Type B pancreatic cell (in vitro differentiated cells): ENCODE measurements at places on chromosomes 3 and 15. TPM values are rescaled to one million over a fixed set of nuclear protein-coding genes. Genes with fewer than 3 reads are reported as not detected.

GRCh38 chr15:33048255-33048654, 146.3 kb downstream of the FMN1 start:
- peaks cover 11% of the 10 kb centered on the region for H3K36me3 ChIP-seq
- no peak overlapping the region for H3K4me3 ChIP-seq
- no peak overlapping the region for H3K27ac ChIP-seq
- H3K27me3 ChIP-seq: no peaks in the 10 kb centered on the region

MAP6D1 gene
- total RNA-seq: 3.2 and 3.3 TPM in 2 replicates

MED12L gene
- 3.2 and 6.4 TPM in 2 replicates for total RNA-seq

DNA sequence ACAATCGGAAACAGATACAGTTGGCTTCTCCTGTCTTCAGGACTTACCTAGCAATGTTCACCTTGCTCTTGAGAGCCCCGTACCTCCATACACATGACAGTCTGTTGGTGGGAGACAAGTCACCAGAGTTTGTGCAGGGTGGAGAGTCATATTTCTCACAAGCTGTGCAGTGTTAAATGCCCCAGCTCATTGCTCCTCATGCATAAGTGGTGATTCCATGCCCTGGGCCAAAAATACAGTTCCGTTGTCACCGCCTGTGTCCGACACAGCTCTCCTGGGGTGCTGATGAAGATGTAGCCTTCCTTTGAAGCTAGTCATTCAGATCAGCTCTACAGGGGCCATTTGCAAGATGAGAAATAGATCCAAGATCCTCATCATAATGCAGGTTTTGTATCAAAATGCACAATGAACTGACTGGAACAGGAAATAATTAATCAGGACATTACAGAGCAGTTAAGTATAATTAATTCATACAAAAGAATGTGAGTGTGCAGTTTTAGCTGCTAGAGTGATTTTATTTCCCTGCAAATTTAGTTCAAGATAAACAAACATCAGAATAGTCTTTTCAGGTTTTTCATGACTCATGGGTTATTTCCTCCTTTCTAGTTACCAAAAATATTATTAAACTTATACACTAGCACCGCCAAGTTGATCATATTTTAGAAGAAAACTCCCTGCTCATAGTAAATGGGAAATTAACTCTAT, 66.5 kb downstream of the CD47 start:
- no peaks in the 10 kb centered on the region for H3K27me3 ChIP-seq
- H3K36me3 ChIP-seq: no peaks in the 10 kb centered on the region
- no peak for DNase-seq

GRCh38 chr3:150006794-150007193, 36.1 kb upstream of the PFN2 start:
- H3K27ac ChIP-seq: no peak overlapping the region
- no peaks in the 10 kb centered on the region for H3K27me3 ChIP-seq
- no peaks in the 10 kb centered on the region for H3K36me3 ChIP-seq
- no peak for DNase-seq

- peaks cover 11% of the 10 kb centered on the region for H3K27me3 ChIP-seq
- DNase-seq: no peak
- no peak overlapping the region for H3K4me3 ChIP-seq
- H3K36me3 ChIP-seq: peaks cover 22% of the 10 kb centered on the region
Observed at GRCh38 chr15:93040288-93041158, 48.5 kb downstream of the RGMA start.

DNA sequence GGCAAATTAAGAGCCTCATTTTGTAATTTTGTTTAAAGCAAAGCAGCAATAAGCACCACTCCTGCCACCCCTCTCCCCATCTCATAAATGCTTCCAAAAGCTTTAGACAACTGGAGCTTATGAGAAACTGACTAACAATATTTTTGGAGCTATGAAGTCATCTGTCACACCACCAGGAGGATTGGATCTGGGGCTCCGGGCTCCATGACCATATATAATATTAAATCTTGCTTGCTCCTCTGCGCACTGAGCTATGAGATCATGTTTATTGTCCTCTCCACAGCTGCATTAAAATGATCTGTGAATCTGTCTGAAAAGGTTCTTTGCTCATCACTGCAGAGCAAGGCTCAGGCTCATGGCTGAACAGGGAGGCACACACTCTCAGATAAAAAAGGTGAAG, 323.7 kb downstream of the ZNF621 start:
- no peak overlapping the region for H3K27ac ChIP-seq
- no peak overlapping the region for H3K4me3 ChIP-seq
- no peak for DNase-seq
- peaks cover 11% of the 10 kb centered on the region for H3K4me1 ChIP-seq
- H3K36me3 ChIP-seq: no peaks in the 10 kb centered on the region

FAIM gene
- total RNA-seq: 11.0 and 13.3 TPM in 2 replicates

DNA sequence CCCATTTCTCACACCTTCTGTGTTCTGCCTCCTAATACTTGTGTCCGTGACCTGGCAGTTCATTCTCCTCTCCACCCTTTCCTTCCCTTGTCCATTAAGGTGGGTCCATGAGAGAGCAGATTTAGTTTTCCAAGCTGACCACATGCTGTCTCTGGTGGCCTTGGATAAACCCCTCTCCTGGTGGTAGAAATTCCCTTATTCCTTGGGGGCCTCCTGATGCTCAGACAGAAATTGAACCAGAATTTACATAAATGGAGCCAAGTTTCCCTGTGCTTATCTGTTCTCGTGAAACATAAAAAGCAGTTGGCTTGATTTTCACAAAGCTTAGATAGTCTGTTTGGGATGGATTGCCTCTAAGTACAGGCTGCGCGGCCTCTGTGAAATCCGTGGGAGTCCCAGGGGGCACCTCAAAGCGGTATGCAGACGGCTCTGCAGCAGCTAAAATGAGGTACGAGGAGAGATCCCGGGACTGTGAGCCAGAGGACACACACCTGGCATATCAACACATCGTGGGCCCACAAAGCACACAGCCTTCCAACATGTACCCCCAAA, 101.0 kb upstream of the NMNAT3 start:
- H3K4me1 ChIP-seq: peaks cover 12% of the 10 kb centered on the region
- H3K27ac ChIP-seq: no peak overlapping the region
- no peak for DNase-seq
- H3K27me3 ChIP-seq: peaks cover 14% of the 10 kb centered on the region
- H3K4me3 ChIP-seq: no peak overlapping the region
- no peaks in the 10 kb centered on the region for H3K36me3 ChIP-seq

- peaks cover 17% of the 10 kb centered on the region for H3K4me1 ChIP-seq
- peaks cover 6% of the 10 kb centered on the region for H3K27me3 ChIP-seq
Observed at GRCh38 chr3:73661265-73661664, 36.5 kb upstream of the PDZRN3 start.

DNA sequence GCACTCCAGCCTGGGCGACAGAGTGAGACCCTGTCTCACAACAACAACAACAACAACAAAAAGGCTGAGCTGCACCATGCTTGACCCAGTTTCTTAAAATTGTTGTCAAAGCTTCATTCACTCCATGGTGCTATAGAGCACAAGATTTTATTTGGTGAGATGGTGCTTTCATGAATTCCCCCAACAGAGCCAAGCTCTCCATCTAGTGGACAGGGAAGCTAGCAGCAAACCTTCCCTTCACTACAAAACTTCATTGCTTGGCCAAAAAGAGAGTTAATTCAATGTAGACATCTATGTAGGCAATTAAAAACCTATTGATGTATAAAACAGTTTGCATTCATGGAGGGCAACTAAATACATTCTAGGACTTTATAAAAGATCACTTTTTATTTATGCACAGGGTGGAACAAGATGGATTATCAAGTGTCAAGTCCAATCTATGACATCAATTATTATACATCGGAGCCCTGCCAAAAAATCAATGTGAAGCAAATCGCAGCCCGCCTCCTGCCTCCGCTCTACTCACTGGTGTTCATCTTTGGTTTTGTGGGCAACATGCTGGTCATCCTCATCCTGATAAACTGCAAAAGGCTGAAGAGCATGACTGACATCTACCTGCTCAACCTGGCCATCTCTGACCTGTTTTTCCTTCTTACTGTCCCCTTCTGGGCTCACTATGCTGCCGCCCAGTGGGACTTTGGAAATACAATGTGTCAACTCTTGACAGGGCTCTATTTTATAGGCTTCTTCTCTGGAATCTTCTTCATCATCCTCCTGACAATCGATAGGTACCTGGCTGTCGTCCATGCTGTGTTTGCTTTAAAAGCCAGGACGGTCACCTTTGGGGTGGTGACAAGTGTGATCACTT, 2.0 kb downstream of the CCR5 start:
- no peaks in the 10 kb centered on the region for H3K36me3 ChIP-seq
- peaks cover 6% of the 10 kb centered on the region for H3K4me1 ChIP-seq
- DNase-seq: no peak
- no peak overlapping the region for H3K27ac ChIP-seq
- H3K27me3 ChIP-seq: peaks cover 48% of the 10 kb centered on the region

DNA sequence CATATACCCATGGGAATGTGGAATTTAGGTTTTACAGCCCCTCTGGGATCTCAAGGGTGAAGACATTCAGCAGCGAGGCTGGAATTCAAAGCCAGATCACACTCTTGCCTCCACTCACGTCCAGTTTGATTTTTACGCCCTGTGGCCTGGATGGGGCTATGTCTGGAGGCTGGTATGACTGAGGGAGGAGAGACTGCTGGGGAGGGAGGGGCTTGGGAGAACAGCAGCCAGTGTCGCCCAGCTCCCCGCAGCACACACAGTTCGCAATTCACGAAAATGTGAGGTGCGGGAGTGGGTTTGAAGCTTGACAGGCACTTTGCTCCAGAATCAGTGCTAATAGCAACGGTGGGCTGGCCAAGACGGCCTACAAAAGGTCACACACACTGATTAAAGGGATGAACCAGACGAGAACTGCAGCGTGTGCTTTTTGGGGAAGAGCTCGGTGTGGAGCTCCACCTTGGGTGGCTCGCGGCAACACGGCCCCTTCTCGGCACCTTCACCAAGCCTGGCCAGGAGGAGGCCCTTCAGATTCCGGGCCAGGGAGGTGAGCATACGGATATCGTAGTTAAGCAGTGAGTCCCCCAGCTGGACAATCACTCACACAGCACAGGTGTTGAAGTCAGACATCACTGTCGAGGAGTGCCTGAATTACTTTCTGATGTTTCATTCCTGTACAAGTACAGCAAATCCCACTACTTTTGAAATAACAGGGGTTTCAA, 16.4 kb downstream of the EHD4 start:
- peaks cover 9% of the 10 kb centered on the region for H3K36me3 ChIP-seq
- no peak overlapping the region for H3K27ac ChIP-seq
- H3K4me1 ChIP-seq: peaks cover 25% of the 10 kb centered on the region
- no peak for DNase-seq

DNA sequence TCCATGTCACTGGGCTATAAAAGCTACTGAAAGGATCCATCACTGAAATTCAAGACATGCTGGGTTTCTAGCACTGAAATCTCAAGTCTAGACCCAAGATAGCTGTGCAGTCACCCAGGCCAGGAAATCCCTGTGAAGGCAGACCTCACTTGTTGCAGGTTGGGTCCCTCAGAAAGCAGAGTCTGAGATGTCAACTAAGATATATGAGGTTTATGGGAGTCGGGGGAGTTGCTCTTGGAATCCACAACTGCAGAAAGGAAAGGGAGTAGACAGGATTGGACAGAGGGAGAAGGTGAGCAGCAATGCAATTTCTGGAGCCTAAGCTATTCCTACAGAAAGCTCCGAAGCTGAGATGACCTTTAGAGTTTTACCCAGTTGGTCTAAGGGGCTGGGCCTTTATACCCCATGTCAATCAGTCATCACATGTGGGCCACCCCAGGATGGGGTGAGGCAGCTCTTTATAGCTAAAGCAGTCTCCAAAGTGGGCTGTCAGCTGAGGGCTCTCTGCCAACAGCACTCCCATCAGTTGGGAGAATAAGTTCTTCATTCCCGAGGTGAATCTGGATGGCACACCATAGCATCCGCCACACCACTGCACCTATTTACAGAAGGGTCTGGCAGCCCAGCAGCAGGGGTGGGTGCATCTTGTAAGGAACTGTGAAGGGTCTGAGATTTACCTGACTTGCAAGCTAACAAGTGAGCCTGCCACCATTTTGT, 52.3 kb upstream of the ACVR2B start:
- H3K27me3 ChIP-seq: no peaks in the 10 kb centered on the region
- no peak for DNase-seq
- H3K36me3 ChIP-seq: peaks cover 39% of the 10 kb centered on the region
- H3K4me1 ChIP-seq: no peaks in the 10 kb centered on the region
- H3K4me3 ChIP-seq: no peak overlapping the region

- no peak overlapping the region for H3K4me3 ChIP-seq
- H3K4me1 ChIP-seq: no peaks in the 10 kb centered on the region
- H3K36me3 ChIP-seq: no peaks in the 10 kb centered on the region
- H3K27me3 ChIP-seq: no peaks in the 10 kb centered on the region
- no peak overlapping the region for H3K27ac ChIP-seq
Observed at GRCh38 chr15:60626669-60627068, 147.7 kb upstream of the ICE2 start.
